BJ (cell line): ENCODE measurements at places on chromosomes 11 and 22.

GRCh38 chr11:2445746-2446551 is 1.1 kb downstream of the KCNQ1 start:
- no peak for DNase-seq

- no peak for DNase-seq
These were observed 46.2 kb downstream of the SHANK2 start for GRCh38 chr11:71206186-71206585.

DNA sequence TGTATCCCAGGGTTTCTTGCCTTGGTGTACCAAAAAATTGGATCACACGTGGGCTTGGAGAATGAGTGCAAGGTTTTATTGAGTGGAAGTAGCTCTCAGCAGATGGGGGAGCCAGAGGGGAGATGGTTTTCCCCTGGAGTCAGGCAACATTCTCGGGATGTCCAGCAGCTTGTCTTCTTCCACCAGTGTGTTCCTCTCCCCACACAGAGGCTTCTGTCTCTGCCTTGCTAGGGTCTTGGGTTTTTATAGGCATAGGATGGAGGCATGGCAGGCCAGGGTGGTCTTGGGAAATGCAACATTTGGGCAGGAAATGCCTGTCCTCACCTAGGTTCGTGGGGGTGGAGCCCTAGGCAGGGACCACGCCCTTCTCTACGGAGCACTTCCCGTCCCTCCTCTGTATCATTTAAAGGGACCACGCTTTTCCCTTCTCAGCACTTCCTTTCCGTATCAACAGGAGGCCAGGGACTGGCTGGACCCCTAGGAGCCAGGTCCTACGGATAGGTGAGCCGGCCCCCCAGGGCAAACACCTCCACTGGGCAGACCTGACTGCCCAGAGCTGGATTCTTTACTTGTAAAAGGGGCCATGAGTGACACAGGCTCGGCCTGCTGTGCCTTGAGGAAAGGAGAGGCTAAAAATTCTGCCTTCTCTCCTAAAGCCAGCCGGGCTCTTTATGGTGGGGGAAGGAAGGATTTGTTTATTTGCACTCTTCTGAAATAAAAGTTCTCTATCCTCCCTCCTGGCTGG is 55.3 kb upstream of the CCDC188 start:
- DNase-seq: peak; percentile 18

- no peak for DNase-seq
These were observed 32.4 kb downstream of the JAM3 start for GRCh38 chr11:134101282-134101681.

- no peak for DNase-seq
These were observed 53.6 kb upstream of the ANO3 start for GRCh38 chr11:26278354-26278753.

- no peak for DNase-seq
These were observed 403.2 kb upstream of the CCDC179 start for GRCh38 chr11:23263466-23263865.

- DNase-seq: no peak
These were observed 2.4 kb upstream of the ASCC2 start for GRCh38 chr22:29840498-29840897.

DNA sequence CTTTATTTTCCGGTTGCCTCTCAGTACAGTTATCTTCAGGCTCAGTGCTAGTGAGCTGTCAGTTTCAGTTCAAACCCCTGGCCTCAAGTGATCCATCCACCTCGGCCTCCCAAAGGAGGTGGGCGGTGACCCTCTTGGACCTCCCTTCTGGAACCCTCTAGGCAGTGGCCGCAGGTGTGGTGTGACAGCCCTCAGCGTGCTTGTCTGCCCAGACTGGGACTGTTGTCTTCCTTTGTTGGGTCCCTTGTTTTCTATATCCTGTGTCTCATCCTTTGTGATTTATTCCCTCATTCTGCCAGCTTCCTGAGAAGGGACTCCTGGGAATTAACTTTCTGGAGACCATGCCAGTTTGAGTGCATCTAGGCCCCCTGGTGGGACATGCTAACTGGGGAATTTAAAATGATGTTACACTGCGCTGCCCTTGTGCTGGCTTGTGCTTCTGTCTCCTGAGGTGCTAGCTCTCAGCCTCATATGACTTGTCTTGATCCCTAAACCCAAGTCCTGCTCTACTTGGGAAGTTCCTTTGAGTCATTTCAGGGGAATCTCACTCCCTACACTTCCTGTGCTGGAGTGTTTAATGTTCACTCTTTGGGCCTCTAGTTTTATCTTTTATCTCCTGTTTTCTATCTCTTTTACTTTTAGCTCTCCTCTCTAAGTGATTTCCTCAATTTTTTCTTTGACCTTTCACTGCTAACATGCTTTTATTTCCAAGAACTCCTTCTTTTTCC is 19.4 kb downstream of the MED15 start:
- DNase-seq: no peak

GRCh38 chr11:30128269-30128932 is 102.4 kb upstream of the FSHB start:
- no peak for DNase-seq

DNA sequence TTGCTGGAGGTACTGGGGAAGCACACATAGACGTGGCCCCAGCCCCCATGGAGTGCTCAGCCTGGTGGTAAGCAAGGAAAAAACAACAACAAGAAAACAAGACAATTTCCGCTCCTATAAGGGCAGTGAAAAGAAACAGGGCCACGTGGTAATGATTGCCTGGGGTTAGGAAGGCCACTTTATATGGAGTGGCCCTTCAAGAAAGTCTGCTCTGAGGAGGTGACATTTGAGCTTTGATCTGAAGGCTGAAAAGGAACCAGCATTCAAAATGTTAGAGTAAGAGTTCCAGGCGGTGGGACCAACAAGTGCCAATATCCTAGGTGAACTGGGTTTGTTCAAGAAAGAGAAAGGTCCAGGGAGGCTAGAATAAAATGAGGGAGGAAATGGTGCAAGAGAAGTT is 87.6 kb downstream of the SCN3B start:
- DNase-seq: no peak

DNA sequence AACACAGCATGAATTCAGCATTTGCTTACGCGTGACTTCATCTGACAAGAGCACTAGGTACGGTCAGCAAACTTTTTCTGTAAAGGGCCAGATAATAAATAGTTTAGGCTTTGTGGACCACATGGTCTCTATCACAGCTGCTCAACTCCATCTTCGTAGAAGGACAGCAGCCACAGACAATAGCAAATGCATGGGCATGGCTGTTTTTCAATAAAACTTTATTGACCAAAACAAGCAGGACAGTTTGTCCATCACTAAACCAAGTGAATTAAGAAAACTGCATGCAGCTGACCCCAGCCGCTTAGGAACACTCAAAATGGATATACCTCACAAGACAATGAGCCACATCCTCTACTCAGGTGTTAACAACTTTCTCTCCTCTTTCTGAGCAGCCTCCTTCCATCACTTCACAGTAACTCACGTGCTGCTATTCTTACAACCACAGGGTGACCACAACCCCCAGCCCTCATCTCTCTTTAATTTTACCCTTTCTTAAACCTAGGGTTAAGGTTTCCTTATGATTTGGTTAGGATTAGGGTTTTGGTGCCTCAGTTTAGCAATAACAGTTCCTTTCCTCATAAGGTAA is 22.7 kb upstream of the ARHGAP32 start:
- DNase-seq: no peak

GRCh38 chr11:102447193-102447592 is 5.4 kb downstream of the TMEM123 start:
- DNase-seq: no peak

GRCh38 chr11:44950031-44950624 is 555 bp downstream of the TP53I11 start:
- no peak for DNase-seq

DNA sequence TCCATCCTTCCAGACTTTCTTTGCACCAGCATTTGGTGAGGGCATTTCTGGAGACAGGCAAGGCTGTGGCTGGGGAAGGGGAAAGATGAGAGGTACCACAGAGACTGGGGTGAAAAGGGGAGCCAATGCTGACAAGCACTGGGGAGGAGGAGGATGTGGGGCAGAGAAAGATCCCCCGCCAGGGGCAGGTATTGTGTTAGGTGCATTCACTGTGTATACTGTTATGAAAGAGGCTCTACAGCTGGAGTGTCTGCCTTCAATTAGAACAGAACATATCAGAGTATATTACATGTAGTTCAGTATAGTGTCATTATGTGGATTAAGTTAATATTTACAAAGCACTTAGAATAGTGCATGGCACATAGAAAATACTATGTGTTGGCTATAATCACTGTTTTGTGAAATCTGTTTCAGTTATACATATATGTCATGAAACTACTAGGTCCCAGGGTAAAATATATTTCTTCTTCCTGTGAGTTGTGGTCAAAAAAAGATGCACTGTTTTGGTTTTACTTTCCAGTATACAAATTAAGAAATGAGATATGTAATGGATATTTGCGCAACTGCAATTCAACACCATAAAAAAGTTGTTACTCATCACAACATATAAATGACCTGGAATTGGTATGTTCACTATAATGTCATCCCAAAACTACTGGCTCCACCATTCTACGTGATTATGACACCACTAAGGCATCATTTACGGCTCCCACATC is 8.4 kb downstream of the MSANTD2 start:
- DNase-seq: no peak
